ENCODE measurements at places on chromosomes 12 and 14.

DNA sequence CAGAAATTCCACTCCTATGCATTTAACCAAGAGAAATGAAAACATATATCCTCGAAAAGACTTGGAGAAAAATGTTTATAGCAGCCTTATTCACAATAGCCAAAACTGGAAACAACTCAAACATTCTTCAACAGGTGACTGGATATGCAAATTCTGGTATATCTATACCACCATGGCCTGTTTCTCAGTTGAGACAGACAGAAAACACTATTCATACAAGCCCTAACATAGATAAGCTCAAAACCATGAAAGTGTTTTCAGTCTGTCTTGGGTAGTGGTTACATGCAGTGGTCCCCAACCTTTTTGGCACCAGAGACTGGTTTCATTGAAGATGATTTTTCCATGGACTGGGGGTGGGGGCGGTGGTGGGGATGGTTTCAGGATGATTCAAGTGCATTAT is 83.8 kb downstream of the SRGAP1 start:
- DNase-seq: no peak

DNA sequence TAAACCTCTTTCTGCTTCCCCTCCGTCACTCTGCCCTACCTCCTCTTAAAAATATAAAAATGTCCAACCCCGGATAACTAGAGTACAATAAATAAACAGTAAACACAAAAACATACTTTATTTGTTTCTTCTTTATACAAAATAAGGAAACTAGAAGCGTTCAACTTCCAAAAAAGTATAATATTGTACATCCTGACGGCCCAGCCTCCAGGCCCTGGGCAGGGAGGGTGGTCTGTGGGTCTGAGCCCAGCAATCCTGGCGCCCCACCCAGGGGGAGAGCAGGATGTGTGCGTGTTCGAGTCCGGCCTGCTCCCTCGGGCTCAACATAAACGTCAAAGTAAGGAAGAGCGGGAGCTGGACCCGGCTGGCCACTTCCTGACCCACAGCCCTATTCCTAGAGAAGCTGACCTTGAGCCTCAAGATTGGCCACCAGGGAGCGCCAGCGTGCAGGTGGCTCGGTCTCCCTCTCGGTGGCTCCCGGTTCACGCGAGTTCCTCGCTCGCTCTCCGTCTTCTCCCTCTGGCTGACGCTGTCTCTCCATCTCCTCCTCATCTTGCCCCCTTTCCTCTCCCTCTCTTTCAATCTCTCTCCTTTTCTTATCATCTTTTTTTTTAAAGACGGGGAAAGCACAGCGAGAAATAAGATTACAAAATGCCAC is 9.4 kb downstream of the LHX5 start:
- DNase-seq: peak; percentile 48

- DNase-seq: no peak
Observed at GRCh38 chr12:47184813-47185212, 105.1 kb upstream of the AMIGO2 start.

DNA sequence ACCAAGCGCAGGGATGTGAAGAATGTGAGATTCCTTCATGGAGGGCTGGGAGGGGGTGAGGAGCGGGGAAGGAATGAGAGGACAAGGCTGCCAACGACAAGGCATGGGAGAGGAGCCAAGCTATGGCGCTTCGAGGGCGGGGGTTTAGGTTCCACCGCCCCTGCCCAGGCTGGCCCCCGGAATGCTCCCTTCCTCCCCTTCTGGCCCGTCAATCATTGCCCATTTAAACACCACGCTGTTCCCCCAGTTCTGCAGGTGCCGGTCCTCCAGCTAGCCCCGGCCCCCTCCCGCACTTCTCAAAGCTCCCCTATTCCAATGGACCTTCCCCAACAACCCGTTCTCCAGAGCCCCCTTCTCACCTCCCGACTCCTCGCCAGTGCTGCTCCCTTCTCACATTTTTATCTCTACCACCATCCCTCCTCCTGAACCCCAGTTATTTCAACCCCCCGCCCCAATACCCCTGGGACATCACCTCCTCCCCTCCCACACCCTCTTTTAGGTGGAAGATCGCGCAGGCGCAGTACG is 428 bp downstream of the RNF41 start:
- DNase-seq: no peak

DNA sequence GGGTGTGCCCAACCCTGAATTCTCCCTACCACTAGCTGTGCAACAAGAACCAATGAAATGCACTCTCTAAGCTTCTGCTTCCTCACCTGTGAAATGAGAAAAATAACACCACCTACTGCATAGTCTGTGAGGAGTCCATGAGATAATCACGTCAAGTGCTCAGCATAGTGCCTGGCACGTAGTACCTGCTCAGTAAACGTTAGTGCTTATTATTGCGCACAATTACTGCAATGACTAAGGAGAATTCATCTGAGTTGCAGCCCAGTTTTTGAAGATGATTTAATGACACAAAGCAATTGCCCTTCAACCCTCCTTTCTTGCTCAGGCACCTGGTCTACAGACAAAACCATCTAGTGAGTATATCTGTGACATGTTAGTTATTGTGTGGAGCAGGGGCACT is 8.8 kb downstream of the VDR start:
- no peak for DNase-seq

DNA sequence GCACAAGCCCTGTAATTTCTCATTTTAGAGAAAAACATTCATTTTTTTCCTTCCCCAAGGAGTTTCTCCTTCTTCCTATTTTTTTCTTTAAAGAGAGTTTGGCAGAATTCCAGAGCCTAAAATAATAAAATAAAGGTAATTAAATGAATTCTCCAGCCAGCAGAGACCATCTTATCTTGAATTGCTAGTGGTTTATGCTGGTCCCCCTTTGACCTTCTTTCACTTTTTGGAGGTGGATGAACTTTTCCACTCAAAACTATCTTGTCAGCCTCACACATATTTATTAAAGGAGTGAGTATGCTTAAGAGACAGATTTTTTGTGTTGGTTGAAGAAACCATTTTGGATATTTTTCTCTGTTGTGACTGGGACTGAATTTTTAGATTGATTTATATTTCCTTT is 47.6 kb downstream of the ADIPOR2 start:
- no peak for DNase-seq

DNA sequence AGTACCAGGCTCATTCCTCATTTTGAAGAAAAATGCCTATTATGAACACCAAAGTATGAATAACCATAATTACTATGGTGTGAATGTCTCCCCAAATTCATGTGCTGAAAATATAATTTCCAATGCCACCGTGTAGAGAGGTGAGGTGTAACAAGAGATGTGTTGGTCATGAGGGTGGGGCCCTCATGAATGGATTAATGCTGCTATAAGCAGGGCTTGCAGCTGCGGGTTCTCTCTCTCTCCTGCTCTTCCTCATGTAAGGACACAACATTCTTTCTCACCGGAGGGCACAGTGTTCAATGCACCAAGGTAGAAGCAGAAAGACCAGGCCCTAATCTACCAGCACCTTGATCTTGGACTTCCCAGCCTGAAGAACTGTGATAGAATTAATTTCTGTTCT is 70.0 kb downstream of the TMTC1 start:
- DNase-seq: no peak

GRCh38 chr12:54565310-54565985 is 16.0 kb downstream of the PDE1B start:
- DNase-seq: no peak

- DNase-seq: peak; percentile 1
Observed at GRCh38 chr12:26122681-26123481, 2.0 kb downstream of the BHLHE41 start.

GRCh38 chr12:49121047-49121696 is 10.0 kb downstream of the TUBA1B start:
- DNase-seq: no peak

GRCh38 chr12:132422040-132422380 is 67.9 kb upstream of the FBRSL1 start:
- no peak for DNase-seq

DNA sequence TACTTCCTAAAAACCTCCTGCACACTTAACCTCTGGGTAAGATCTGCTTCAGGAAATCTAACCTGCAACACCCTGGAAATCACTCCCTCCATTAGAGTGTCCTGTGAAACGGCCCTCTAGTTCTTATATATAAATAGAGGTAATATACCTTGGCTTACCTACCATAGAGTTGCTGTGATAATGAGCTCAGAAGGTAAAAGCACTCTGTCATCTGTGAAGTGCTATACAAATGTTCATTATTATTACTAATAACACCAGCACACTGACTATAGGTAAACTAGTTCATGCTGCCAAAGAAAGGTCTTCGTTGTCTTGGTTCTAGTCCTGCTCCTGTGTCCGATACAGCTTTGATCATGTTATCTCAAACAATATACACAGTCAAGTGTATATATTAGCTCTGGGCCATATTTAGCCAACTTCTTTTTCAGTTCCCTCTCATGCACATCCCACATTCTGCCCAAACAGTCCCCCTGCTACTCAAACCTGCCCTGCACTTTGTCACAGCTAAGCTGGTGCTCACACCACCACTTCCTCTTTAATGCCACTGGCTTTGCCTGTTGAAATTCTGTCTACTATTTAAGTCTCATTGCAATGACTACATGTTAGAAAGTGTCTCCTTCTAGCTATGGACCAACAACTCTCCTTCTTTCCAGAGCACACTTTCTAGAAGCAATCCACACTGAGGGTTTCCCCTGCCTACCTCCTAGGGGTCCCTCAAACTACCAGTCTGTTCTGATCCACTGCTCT is 5.1 kb downstream of the E2F7 start:
- DNase-seq: no peak

- no peak for DNase-seq
Observed at GRCh38 chr14:36791402-36791801, 129.7 kb downstream of the PAX9 start.

- no peak for DNase-seq
Observed at GRCh38 chr12:65656156-65656882, 168.0 kb upstream of the HMGA2 start.

- DNase-seq: no peak
Observed at GRCh38 chr12:1595690-1596347, 1.4 kb upstream of the FBXL14 start.

DNA sequence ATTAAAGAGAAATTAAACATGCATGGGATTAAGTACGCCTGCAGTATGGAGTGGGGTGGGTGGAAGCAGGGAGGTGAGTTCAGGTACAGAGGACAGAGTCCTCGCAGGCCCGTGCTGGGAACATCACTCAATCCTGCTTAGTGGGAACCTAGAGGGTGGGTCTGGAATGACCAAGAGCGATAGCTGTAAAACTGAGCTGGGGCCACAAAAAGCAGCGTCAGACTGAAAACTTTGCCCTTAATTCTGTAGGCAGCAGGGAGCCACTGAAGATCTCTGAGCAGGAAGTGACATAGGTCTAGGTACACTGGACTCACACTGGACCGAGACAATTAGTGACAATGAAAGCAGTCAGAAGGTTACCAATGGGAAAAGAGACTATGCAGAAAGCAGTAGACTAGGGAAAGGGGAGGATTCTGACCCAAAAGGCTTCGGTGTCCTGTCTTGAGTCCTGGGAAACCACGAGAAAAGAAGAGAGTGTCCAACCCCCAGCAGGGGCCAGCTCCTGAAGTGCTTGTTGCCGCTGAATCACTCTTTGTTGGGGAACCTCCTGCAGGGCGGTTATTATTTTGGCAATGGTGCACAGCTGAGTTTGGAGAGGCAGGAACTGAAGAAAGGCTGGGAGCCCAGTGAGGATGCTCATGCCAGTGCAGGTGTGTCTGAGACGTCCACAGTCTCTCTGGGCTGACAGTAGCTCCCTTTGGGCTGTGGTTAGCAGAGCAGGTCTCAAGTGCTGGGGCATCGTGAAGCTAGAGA is 97.4 kb downstream of the PLXNC1 start:
- no peak for DNase-seq

DNA sequence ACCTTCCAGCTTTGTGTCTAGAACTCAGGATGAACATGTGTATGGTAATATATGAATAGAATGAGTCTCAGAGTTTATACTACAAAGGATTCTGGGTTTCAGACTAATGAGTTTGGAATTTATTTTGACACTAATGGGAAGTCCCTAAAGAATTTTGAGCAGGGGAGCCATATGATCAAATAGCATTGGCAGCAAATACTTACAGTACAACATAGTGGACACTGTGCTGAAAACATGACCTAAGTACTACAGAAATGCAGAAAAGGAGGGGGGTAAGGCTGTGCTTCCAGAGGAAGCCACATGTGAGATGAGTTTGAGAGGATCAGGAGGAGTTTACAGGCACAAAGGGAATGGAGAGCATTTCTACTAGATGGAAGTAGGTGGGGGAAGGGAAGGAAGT is 225.8 kb downstream of the C12orf42 start:
- DNase-seq: no peak

DNA sequence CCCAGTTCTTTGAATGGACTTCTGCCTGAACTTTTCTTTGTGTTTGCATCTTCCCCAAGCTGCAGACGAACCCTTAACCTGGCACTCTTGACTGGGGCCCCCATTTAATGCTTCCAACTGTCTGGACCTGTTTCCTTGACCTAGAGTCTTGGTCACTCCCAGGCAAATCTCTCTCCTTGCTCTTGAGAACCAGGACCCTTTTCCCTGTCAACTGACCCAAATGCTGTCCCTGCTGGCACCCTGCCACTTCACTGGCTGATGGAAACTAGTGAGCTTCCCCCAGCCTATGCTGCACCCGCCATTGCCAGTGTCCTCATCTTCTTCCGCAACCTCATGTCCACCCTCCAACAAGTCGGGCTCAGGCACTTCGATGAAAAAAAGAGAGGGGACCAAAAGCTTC is 79.5 kb downstream of the PRIMA1 start:
- no peak for DNase-seq

GRCh38 chr14:61221906-61222305 is 59.2 kb downstream of the TMEM30B start:
- no peak for DNase-seq

GRCh38 chr12:53452159-53453077 is 516 bp downstream of the PCBP2 start:
- DNase-seq: peak; percentile 64

- DNase-seq: no peak
Observed at GRCh38 chr12:50482571-50482970, 22.2 kb upstream of the DIP2B start.

GRCh38 chr14:85417396-85417795 is 112.5 kb upstream of the FLRT2 start:
- DNase-seq: no peak

- DNase-seq: no peak
Observed at GRCh38 chr12:127162902-127163301, 1104.1 kb upstream of the TMEM132C start.

Measured in activated T-helper 9 cell treated with anti-CD3 and anti-CD28 coated beads, Interleukin-2, amount 50 U/mL, for 16 hours (primary cell).